ENCODE measurements at places on chromosomes 6 and 20.

DNA sequence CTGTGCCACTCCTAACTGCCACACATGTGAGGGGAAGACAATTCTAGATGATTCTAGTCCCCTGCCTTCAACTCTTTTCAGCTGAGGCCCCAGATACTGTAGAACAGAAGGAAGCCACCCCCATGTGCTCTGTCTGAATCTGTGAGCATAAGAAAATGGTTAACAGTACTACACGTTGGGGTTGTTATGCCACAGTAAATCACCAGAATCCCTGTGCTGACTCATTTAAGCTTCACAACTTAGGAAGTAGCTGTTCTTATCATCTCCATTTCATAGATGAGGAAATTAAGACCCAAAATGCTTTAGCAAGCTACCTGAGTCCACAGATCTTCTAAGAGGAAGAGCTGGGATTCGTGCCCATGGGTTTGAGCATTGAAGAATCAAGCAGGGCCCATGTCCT is 27.4 kb upstream of the SCRT2 start:
- no peak for ATAC-seq

GRCh38 chr20:25296094-25297093 is 48.5 kb downstream of the PYGB start:
- peak; percentile 13 for ATAC-seq

GRCh38 chr20:50245498-50246366 is 55.1 kb downstream of the CEBPB start:
- no peak for ATAC-seq

- ATAC-seq = no peak
These were observed 9.9 kb downstream of the BAG2 start for GRCh38 chr6:57182017-57182432.

DNA sequence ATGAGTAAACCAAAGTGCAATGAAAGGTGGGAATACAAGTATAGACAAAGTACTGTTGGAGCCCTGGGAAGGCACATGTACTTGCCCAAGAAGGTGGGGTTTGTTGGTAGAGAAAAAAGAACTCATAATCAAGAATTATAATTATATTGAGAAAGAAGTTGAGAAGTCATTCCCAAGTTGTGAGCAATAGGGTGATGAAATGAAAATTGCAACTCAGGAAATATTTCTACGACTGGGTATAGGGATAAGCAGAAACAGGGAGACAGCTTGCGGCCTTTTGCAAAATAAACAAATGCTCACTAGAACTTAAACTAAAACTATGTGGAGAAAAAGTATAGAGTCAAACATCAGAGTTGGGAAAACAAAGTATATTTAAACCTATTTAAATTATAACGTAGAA is 250.7 kb upstream of the FAM83B start:
- no peak for ATAC-seq

DNA sequence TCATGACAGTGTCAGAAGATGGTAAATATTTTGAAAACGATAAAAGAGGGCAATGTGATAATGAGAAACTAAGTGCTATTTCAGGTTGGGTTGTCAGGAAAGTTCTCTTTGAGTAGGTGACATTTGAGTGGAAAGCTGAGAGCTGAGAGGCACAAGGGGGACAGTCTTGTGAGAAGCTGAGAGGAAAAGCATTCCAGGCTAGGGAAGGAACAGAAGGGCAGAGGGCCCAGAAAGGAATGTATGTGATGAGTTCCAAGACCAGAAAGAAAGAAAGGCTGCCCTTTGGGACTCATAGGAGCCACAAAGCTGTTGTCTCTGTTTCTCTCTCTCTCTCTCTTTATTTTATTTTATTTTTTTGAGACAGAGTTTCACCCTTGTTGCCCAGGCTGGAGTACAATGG is 7.6 kb upstream of the RNF182 start:
- ATAC-seq = no peak

DNA sequence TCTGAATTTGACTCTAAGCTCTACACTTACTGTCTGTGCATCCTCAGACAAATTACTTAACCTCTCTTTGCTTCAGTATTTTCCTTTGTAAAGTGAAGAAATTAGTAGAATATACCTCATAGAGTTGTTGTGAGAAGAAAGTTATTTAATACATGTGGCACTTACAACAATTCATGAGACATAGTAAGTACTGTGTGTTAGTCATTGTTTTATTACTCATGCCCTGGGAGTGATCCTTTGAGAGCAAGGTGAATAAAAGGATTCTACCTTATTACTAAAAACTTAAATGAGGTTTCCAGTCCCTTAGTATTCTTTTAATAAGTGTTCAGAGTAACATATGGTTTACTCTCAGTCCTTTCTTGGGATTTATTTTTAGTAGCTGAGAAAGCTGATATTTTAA is 233.6 kb upstream of the MAP3K7 start:
- no peak for ATAC-seq

DNA sequence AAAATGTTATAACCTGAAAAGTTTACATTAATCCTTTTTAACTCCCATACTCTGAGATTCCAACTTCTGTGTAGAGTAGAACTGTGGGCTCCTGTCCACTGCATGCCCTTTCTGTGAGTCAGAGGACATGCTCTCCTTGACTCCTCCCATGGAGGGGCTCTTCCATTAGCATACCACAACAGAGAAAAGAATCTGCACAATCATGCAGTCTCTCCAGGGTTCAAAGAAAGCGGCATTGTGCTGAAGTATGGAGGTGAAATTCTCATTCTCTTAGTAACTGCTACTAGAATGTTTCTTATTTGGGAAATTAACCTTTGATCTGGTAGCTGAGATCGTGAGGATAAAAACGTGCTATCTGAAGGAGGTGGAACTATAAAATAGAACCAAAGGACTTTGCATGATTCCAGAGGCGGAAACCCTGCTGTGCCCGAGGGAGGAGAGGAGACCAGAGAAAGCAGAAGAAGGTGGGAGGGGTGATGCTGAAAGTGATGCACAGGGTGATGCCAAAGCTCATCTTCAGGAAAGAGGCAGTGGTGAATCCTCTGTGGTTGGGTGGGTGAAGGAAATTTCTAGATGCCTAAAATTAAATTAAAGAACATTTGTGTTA is 202.2 kb upstream of the PCSK2 start:
- peak; percentile 93 for ATAC-seq

- no peak for ATAC-seq
These were observed 65.5 kb downstream of the PTPRT start for GRCh38 chr20:43124241-43124640.

DNA sequence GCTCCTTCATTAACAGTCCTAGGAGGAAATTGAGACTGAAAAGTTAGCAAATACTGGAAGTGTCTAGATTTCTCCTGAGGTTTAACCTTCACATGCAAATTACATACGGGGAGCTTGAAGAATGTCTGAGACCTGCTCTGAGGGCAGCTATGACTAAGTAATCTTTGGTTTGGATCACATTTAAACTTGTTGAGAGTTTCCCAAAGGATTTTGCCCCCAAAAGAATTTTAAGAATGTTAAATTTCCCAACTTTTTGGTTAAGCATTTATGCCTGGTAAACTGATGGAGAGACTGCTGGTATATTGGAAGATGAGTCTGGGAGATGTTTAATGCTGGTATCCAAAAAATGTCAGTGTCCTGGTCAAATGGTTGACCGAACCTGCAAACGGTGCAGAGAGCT is 97.0 kb downstream of the RREB1 start:
- no peak for ATAC-seq

- ATAC-seq = no peak
These were observed 53.8 kb upstream of the TSHZ2 start for GRCh38 chr20:52918311-52918710.

All from motor neuron (in vitro differentiated cells).